Right ventricle myocardium inferior (tissue), 1 donor: ENCODE measurements at places on chromosomes 4 and X.

- DNase-seq = no peak
Measured at GRCh38 chr4:150950657-150951288, 64.3 kb downstream of the LRBA start.

- DNase-seq = no peak
Measured at GRCh38 chrX:48918301-48918642, 552 bp downstream of the PIM2 start.

GRCh38 chr4:7894098-7894676, 45.5 kb downstream of the AFAP1 start:
- no peak for DNase-seq

DNA sequence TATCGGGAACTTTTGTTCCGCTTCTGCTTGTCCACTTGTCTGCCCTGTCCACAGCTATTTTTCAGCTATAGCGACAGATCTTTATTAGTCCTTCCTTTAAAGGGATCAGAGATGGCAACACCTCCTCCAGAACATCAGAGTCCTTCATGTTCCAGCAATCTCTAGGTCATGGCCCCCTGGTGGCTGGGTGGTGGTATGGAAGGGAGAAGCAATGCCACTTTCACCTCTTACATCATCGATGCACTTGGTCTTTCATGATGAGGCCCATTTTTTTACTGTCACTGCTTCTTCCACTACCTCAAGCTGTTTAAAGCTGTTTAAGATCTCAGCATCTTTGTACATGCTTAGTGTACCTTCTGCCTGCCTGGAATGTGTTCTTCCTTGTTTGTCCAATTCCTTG, 106.7 kb downstream of the ARHGAP6 start:
- no peak for DNase-seq

DNA sequence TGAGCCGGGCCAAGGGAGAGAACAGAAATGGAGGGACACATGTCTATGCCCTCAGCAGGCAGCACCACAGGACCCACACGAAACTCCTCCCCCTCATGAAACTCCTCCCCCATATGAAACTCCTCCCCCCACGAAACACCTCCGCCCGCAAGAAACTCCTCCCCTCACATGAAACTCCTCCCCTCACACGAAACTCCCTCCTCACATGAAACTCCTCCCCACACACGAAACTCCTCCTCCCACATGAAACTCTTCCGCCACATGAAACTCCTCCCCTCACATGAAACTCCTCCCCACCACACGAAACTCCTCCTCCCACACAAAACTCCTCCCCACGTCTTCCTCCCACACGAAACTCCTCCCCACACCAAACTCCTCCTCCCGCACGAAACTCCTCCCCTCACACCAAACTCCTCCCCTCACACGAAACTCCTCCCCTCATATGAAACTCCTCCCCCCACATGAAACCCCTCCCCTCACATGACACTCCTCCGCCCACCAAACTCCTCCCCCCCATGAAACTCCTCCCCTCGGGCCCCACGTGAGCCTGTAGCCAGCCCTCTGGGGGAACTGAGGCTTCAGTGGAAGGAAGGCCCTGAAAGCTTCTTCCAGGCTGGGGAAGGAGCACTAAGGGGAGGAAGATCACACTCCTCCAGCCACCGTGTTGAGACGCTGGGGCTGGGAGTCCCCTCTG, 15.2 kb downstream of the ADRA2C start:
- no peak for DNase-seq
